ENCODE measurements at places on chromosomes 12 and 14.

GRCh38 chr12:10362828-10363657, 26.8 kb downstream of the KLRK1 start:
- DNase-seq, result no peak

DNA sequence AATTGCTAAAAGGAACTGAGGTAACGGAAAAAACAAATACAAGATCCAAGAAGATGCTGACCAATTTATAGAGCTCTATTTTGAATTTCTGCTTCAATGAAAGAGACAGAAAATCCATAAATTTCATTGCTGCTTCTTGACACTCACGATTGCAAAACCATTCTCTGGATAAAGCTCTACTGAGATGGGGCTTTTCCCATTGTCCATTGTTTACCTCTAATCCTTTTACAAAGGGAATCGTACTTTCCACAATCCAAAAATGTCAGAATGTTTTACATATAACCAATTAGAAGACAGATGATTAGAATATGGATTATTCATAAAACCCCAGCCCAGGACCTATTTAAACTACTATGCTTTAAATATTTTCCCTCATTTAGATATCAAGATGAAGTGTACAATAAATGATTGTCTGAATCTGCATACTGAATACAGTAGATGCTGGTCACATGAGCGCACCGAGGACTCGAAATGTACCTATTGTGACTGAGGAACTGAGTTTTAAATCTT, 16.7 kb upstream of the TMCC3 start:
- DNase-seq, result no peak

GRCh38 chr14:23015618-23016017, 5.7 kb upstream of the C14orf93 start:
- DNase-seq, result no peak

- DNase-seq, result no peak
Measured at GRCh38 chr14:53902307-53902706, 54.3 kb downstream of the BMP4 start.

DNA sequence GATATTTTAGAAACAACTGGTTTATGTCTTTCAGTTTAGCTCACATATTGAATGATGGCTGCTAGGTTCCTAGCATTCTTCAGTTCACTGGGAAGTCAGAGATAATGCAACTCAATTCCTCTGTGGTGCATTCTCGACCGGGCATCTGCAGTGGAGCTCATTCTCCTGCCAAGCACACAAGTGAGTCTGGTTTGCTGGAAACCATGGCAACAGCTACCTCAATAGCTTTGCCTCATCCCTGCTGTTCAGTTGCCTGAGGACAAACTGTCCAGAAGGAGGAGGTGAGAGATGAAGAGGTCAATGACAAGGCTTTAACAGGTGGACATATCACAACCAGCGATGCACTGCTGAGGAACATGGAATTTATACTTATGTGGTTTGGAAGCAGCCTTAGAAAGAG, 816.9 kb downstream of the AACS start:
- no peak for DNase-seq

- no peak for DNase-seq
Measured at GRCh38 chr14:102512793-102513300, 3.3 kb upstream of the ANKRD9 start.

DNA sequence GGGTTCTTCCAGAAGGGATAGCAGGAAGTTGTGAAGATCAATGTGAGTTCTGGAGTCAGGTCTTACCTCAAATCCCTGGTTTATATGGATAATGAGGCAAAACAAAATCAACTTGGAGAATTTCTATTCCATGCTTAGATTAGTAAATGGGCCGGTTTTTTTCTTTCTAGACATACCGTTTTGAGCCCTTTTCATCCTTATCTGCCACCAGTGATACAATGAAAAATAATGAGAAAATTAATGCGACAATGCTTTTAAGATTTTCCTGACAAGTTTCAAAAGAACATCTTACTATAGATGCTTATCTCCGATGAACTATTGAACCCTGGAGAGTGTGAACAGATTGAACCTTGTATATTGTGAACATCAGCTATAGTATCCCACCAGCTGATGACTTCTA, 262.7 kb downstream of the BTG1 start:
- no peak for DNase-seq

- no peak for DNase-seq
Measured at GRCh38 chr12:56806303-56806702, 43.2 kb downstream of the HSD17B6 start.
